ENCODE measurements at places on chromosomes 2 and 18.
A peak's percentile ranks its signal among the peaks of the same experiment; 100 is the strongest.

GRCh38 chr2:8141780-8142179 lies 540.1 kb upstream of the ID2 start:
- DNase-seq = no peak

DNA sequence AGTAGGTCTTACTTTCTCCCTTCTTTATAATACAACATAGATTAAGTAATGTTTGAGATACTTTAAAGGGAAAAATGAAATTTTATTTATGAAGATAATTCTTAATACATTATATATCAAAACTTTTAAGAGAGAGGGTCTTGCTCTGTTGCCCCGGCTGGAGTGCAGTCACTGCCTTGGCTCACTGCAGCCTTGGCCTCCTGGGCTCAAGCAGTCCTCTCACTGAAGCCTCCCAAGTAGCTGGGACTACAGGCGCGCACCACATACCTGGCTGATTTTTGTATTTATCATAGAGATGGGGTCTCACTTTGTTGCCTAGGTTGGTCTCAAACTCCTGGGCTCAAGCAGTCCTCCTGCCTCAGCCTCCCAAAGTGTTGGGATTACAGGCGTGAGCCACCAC lies 94.8 kb downstream of the COX7A2L start:
- DNase-seq = no peak

DNA sequence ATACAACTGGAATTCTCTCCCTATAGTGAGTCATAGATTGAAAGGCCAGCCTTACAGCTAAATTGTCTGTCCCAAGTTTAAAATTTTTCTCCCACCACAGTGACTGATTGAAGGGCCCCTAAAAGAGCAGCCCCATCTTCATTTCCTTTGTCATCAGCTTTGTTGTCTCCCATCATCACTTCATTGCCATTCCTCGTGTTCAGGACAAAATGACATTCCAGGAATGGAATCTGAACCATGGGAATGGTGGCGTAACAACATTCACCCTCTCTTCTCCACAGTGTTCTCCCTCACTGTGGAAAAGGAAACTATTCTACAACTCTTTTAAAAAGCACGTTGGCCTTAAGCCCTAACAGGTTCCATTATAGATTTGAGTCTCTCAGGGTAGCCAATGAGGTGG lies 52.1 kb downstream of the PSTPIP2 start:
- DNase-seq = no peak

DNA sequence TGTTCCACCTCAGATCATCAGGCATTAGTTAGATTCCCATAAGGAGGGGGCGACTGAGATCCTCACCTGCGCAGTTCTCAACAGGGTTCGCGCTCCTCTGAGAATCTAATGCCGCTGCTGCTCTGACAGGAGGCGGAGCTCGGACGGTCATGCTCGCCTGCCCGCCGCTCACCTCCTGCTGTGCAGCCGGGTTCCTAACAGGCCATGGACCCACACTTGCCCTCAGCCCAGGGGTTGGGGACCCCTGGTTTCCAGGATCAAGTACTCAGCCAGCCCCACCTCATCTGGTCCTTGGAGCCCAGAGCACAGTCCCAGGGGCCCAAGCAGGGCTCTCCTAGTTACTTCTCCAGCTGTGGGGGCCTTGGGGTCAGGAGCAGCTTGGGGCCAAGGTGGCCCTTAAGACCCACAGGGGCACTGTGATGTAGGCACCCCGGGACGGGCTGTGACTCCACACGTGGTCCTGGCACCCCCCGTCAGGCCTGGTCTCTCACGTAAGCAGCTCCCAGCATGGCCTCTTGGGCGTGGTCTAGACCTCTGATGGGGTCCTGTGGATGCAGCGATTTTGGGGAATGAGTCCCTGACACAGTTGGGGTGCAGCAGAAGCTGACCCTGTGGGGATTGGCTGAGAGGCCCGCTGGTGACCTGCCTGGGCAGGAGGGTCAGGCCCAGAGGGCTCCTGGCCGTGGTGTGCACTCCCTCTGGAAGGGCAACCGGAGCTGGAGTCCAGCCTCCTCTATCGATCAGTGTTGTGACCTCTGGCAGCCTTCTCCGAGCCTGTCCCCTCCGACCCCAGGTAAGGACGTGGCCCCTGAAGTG lies 28.3 kb upstream of the OTOS start:
- no peak for DNase-seq

DNA sequence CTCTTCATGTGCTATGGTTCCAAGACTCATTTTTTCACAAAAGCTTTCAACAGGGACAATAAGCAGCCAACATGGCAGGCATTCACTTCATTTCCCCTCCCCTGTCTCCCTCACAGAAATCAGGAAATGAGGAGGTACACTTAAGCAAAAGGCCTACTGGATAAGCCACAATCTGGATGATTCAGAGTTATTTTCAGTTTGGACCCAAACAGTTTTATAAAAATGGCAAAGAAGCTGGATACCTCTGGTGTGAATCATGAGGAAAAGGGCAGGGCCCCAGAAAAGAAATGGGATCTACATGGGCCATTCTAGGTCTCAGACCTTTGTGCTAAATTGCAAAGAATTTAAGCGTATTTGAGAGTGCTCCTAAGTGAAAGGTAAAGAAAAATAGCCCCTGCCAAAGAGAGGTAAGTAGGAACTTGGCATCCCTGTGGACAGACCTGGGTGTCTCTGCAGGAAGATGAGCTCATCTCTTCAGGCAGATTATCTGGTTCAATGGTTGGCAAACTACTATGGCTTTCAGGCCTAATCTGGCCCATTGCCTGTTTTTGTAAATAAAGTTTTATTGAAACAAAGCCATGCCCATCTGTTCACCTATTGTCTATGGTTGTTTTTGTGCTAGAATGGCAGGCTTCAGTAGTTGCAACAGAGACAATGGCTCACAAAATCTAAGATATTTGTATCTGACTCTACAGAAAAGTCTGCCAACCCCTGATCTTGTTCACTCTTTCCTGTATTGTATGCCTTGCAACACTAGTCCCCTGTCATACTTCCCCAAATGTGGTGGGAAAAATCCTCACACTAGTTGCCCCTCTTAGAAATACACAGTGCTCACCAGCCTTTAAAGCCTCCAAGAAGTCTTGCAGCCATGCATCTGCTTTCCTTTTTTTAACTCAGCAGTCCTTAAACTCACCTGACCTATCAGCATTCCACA lies 315.0 kb downstream of the ALK start:
- peak; percentile 3 for DNase-seq

DNA sequence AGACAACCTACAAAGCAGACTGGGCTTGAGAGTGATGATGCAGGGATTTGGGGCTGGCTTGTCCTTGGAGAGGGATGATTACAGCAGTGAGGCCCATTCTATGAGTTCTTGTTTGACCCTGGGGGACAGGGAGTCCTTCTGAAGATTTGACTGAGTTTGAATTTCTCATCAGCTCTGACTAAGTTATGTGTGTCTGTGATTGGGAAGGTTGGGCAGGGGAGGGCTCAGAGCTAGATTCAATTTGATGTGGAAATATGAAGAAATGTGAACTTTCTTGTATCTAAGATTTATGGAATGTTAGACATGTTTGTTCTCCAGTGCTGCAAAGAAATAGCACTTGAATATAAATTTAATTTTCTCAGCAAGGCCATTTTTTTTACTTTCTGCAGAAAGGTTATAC lies 19.9 kb upstream of the IL1R2 start:
- DNase-seq = no peak

DNA sequence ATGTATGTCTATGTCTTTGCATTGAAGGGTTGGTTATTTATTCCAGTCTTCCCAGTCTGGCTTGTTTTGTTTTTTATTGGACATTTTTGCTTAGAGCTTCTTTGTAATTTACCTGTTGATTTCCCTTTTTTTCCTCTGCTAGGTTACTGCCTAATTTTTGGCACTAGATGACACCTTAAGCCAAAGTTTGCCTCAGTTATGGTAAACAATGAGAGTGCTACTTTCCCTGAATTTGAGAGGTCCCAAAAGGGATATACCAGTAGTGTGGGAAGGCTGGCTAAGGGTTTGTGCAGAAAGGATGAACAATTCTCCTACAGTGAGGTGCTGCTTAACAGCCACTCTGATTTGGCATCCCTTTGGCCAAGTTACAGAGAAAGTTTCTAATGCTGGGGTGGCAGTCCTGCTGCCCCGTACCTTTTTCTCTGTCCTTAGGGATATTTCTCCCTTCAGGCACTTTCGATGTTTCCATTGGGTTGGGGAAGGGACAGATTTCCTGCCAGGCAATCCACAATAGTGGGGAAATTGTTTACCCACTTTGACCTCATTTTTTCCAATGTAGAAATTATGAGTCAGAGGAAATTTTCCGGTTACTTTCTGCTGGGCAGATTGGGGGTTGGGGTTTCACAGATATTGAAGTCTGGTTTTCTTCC lies 354.9 kb downstream of the PTPRM start:
- peak; percentile 69 for DNase-seq

GRCh38 chr18:62974928-62975675 lies 259.8 kb downstream of the PHLPP1 start:
- no peak for DNase-seq

DNA sequence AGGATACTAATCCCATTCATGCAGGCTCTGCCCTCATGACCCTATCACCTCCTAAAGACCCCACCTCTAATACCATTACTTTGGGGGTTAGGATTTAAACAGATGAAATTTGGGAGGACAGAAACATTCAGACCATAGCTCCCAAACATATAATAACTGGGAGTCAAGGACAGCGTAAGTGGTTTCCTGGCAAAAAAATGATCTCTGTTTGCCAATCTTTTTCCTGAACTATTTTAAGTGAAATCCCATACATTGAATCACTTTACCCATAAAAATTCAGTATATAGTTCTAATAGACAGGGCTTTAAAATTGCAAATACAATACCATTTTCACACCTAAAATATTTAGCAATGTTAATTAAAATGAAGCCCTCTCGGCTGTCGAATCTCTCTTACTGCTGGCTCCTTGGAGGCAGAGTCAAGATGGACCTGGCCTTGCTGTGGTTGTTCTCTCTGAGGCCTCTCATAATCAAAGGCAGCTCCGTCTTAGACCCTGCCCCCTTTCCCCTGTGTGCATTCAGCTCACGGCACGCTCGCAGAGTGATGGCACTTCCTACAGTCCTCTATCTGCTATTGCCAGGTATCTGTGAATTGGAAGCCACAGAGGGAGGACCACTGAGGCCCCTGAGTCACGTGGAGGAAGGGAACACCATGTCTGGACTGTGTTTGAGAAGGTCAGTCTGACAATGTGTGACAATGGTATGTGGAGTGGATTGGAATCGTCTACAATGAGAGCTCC lies 132.3 kb downstream of the UXS1 start:
- no peak for DNase-seq

DNA sequence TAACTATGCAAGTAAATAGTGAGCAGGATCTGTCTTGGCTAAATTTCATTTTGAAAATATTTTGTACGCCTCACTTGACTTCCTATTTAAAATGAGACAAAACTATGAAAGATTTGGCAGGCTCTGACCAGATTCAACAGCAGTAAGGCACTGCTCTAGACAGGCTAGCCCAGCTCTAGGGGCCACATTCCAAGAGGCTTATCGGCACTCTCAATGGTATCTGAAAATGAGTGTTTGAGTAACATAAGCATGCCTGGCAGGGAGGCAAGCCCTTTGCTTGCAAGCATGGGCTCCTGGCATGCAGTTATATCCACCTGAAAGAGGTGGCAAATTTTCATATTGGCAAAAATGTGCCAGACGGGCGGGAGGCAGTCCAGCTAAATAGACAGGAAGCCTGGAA lies 10.5 kb downstream of the CAPN13 start:
- DNase-seq = no peak

DNA sequence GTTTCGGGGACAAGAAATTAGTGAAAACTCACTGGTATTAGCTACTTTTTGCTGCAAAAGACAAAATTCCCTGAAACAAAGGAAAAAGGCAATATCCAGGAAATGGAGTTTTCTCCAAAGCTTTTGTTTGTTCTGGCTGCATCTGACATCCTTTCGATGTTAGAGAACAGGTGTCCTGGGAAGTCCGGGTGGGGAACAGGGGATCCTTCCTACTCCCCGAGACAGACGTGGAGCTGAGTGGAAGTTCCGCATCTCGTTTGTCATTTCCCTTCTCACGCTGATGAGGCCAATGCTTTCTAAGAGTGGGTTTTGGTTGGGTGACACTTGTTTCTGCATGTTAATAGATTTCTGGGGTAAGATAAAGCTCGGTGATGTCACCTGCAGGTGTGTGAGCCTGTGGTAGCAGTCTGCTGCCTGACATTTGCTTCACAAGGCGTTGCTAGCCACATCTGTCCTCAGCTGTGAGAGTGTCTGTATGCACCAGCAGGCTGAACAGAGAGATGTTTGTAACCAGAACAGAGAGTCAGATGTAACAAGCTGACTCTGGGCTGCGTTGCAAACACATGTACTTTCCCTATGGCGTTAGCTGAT lies 125.9 kb downstream of the ACOXL start:
- no peak for DNase-seq

- peak; percentile 29 for DNase-seq
Measured at GRCh38 chr2:219886615-219887014, 259.2 kb downstream of the SLC4A3 start.

GRCh38 chr18:32772581-32773381 lies at the start of gene KLHL14:
Gene KLHL14, minus strand, starts transcription at chr18:32773023. Its CDS starts 2,432 bp downstream, at chr18:32770591.
- no peak for DNase-seq

DNA sequence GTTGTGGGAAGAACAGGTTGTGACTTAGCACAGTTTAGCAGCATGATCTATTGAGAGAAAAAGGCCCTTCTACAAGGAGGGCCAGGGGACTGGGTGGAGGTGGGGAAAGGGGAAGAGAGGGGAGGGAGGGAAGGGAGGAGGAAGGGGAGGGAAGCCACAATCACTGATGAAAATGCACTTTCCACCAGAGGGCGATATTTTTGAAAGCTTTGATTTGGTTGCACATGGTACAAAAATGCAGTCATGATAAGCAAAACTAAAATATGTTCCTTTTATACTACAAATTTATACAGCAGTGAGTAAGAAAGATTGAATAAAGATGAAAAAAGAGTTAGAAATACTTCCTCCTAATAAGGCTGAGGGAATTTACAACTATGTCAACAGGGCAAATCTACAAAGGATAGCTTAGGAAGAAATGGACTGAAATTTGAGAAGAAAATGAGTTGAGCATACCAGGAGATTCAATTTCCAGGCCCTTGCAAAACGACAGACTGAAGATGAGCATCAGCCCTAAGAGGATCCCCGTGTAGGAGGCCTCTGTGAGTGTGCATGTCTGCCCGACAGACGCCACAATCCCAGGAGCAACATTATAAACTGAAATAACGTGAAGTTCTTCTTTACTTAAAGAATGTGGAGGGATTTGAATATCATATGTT lies 17.2 kb downstream of the SH3YL1 start:
- DNase-seq = peak; percentile 20

DNA sequence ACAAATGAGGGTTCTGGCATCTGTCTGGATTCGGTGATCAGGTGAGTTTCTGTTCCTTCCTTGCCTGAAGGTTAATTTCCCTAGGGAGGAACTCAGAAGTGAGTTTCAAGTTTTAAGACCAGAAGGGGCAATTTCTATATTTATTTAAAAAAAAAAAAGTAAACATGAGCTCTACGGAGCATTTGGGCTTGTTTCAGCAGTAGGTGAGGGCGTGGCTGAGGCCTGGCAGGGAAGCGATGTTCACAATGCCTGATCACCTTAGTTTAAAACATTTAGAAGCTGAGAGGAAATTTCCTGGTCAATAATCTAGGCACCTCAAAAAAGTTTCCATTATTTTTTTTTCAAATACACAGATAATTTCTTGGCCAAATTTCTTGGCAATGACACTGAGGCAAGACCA lies 629.1 kb downstream of the DPP10 start:
- DNase-seq = no peak

- no peak for DNase-seq
Measured at GRCh38 chr2:222656526-222657446, 894 bp upstream of the FARSB start.
